ENCODE measurements at places on chromosomes 7 and 10. TPM values are rescaled to one million over a fixed set of nuclear protein-coding genes. Genes with fewer than 3 reads are reported as not detected.

The PIK3AP1 gene
- 5.2 TPM for total RNA-seq

The CPVL gene
- 35.6 TPM for total RNA-seq

The HGF gene
- not detected for total RNA-seq

DNA sequence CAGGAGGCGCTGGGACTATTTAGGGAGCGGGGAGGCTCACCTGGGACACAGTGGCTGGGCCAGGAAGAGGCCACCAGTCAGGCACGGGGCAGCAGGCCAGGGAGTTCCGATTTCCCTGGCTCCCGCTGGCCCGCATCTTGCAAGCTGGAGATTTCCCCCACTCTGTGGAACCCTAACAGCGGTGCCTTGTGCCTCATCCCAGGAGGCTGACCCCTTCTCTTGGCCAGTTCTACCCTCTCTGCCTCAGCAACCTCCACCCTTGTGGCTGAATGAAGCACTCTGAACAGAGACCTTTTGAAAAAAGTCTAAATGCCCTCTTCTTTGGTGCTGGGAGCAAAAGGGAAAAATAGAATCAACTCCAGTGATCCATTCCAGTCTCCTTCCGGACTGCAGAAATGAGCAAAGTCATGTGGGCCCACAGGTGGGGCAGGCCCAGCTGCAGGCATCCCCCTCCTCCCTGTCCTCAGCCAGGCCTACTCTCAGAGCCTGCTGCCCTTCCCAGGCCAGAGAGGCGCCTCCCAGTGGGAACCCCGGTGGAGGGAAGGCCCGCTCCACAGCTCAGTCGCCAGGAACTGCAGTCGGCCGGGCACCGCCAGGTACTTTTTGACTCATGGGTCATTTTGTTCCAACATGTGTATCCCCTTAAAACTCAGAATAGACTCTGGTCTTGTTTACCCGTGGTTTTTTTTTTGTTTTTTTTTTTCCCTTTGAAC is 155.5 kb downstream of the ZNF248 start:
- no peak overlapping the region for H3K27ac ChIP-seq
- no peak for DNase-seq
- H3K27me3 ChIP-seq: no peaks in the 10 kb centered on the region
- H3K36me3 ChIP-seq: no peaks in the 10 kb centered on the region

GRCh38 chr7:38822549-38822948 is 86.4 kb downstream of the VPS41 start:
- no peak overlapping the region for H3K27ac ChIP-seq
- H3K4me1 ChIP-seq: peaks cover 2% of the 10 kb centered on the region
- H3K4me3 ChIP-seq: no peak overlapping the region
- no peak for DNase-seq
- peaks cover 9% of the 10 kb centered on the region for H3K36me3 ChIP-seq

DNA sequence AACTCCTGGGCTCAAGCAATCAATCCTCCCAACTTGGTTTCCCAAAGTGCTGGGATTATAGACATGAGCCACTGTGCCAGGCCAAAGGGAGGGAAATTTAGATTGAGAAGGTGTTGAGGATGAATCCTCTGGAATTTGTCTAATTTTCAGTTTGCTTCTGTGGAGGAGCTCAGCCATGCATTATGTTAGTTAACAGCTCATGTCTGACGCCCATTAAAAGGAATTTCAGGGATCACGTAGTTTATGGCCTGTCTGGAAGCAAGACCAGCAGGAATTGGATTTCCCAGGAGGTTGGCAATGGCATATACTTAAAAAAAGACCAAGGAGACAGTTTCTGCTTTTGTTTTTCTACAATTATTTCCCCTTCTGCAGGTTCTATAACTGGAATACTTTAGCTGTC is 165.7 kb downstream of the OTUD1 start:
- peaks cover 15% of the 10 kb centered on the region for H3K27me3 ChIP-seq
- no peaks in the 10 kb centered on the region for H3K36me3 ChIP-seq
- H3K4me1 ChIP-seq: no peaks in the 10 kb centered on the region
- no peak overlapping the region for H3K4me3 ChIP-seq

- H3K36me3 ChIP-seq: no peaks in the 10 kb centered on the region
- H3K27me3 ChIP-seq: no peaks in the 10 kb centered on the region
- DNase-seq: peak; percentile 92
- H3K4me3 ChIP-seq: no peak overlapping the region
These were observed 17.9 kb upstream of the CLEC2L start for GRCh38 chr7:139505563-139505962.

DNA sequence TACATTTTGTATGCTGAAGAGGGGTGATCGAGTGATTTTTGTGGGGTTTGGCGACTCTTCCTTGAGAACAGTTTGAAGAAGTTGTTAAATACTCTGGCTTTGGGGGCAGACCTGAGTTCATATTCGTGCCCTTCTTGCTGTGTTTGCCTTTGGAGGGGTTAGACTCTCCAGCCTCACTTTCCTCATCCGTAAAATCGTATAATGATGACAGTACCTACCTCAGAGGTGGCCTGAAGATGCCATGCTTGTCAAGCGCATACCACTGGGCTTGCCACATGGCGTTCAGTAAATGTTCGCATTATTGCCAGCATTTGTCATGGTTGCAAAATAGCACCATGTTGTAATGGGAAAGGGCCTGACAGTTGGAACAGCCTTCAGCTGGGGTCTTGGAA is 1.3 kb downstream of the STK17A start:
- H3K27ac ChIP-seq: no peak overlapping the region
- H3K36me3 ChIP-seq: no peaks in the 10 kb centered on the region
- peak; percentile 58 for DNase-seq
- H3K4me1 ChIP-seq: peaks cover 3% of the 10 kb centered on the region
- H3K27me3 ChIP-seq: peaks cover 17% of the 10 kb centered on the region

DNA sequence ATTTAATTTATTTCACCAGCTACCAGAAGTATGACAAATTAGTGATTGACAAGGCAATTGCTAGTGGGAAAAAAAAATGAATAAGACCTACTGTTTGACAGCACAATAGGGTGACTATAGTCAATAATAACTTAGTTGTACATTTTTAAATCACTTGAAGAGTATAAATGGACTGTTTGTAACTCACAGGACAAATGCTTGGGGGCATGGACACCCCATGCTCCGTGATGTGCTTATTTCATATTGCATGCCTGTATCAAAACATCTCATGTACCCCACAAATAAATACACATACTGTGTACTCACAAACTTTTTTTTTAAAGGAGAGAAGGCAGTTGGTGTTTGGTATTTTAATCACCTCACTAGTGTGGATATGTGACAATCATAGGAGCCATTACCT is 181.1 kb downstream of the CACNB2 start:
- no peaks in the 10 kb centered on the region for H3K36me3 ChIP-seq
- no peak overlapping the region for H3K27ac ChIP-seq
- H3K4me1 ChIP-seq: no peaks in the 10 kb centered on the region
- no peak for DNase-seq
- no peaks in the 10 kb centered on the region for H3K27me3 ChIP-seq

DNA sequence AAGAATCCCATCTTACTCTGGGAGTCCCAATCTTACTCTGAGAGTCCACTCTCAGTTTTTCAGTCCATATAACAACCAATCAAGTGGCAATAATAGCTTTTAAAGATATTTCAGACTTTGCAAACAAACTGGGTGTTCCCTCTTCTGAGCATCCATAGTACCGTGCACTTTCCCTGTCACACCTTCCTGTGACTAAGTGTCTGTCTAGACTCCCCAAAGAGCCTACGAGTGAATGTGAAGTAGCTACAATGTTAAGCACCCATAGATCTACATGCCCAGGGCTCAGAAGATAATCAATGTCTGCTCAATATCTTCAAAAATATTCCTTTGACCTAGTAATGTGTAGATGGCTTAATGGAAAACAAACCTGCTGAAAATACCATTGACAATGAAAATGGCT is 95.6 kb upstream of the ASAH2 start:
- H3K27ac ChIP-seq: no peak overlapping the region
- no peak overlapping the region for H3K4me3 ChIP-seq
- no peak for DNase-seq
- H3K4me1 ChIP-seq: no peaks in the 10 kb centered on the region
- no peaks in the 10 kb centered on the region for H3K27me3 ChIP-seq

DNA sequence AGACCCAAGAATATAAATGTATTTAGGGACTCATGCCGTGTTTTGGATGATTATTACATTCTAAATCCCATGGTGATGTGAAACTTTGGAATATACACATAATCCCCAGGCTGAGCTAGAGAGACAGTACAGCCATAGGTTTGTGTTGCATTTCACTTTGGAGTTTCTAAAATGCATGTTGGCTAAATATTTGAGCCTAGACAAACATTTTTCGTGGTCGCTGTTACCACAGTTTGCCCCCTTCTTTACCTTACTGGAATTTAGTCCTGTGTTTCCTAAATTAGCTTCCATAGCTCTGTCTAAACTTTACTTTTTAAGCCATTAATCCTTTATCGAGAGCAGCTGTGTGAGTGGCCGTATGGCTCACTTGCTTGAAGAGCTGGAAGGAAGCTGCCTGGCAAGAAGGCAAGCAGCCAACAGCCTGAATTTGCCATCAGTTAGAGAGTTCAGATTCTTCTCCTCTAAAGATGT is 192.0 kb downstream of the BICC1 start:
- no peaks in the 10 kb centered on the region for H3K27me3 ChIP-seq
- no peaks in the 10 kb centered on the region for H3K36me3 ChIP-seq
- no peak overlapping the region for H3K27ac ChIP-seq
- H3K4me3 ChIP-seq: no peak overlapping the region

GRCh38 chr10:100909501-100910263 is 3.1 kb upstream of the SLF2 start:
- no peak for DNase-seq
- H3K27me3 ChIP-seq: no peaks in the 10 kb centered on the region
- peaks cover 25% of the 10 kb centered on the region for H3K4me1 ChIP-seq
- no peak overlapping the region for H3K4me3 ChIP-seq

Measured in endodermal cell (in vitro differentiated cells).